Activated CD8-positive, alpha-beta T cell treated with anti-CD3 and anti-CD28 coated beads for 36 hours (primary cell): ENCODE measurements at places on chromosomes 5 and 9. TPM values are rescaled to one million over a fixed set of nuclear protein-coding genes. Genes with fewer than 3 reads are reported as not detected.

SPOCK1 gene
- total RNA-seq: not detected

DNA sequence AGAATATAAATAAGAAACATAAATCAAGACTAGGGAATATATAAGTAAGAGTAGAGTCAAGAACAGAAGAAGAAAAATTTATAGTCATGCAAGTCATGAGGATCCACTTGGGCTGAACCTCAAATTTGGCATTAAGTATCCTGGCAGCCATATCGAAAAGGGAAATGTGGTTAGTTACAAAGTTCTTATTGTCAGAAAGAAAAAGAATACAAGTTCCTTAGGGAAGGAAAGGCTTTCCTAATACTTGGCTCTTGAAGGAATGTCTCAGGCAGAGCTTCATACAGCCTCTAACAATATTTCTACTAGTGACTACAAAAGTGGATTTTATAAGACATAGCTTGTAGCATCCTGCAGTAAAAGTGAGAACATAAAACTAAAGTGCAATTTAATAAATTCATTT, 45.4 kb downstream of the TMEM252 start:
- H3K27ac ChIP-seq: no peak overlapping the region
- H3K4me1 ChIP-seq: no peaks in the 10 kb centered on the region
- H3K27me3 ChIP-seq: peaks cover 17% of the 10 kb centered on the region
- DNase-seq: no peak
- no peak overlapping the region for H3K4me3 ChIP-seq
- no peaks in the 10 kb centered on the region for H3K36me3 ChIP-seq

- no peak for DNase-seq
- no peak overlapping the region for H3K27ac ChIP-seq
- H3K4me3 ChIP-seq: no peak overlapping the region
- H3K36me3 ChIP-seq: no peaks in the 10 kb centered on the region
- H3K27me3 ChIP-seq: peaks cover 13% of the 10 kb centered on the region
Observed at GRCh38 chr9:113715086-113715485, 161.0 kb upstream of the ZNF618 start.

UBLCP1 gene
- total RNA-seq: 31.6 TPM

NTNG2 gene
- total RNA-seq: 2.4 TPM

DNA sequence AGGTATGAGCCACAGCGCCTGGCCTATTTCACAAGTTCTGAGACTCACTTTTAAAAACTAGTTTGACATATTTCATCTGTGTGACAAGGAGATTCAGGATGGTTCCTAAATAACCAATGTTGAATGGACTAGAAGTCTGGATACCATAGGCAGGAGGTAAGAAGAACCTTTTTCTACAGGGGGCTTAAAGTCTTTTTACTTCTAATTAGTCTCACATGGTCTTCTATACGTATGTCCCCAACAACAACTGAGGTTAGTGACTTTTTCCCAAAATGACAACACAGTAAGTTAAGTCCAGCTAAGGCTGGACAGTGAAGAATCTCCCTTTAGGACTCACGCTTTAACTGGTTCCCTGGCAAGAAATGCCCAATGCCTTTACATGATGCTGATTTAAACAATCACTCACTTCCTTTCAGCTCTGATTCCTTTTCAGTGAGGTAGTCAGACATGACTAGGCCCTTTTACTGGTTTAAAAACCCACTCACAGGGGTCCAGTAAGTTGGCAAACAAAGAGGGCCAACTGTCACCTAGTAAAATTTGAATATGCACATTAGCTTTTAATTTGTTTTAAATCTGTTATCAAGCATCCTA, 12.1 kb upstream of the HAUS6 start:
- no peak overlapping the region for H3K4me3 ChIP-seq
- peaks cover 37% of the 10 kb centered on the region for H3K36me3 ChIP-seq
- no peak overlapping the region for H3K27ac ChIP-seq
- no peaks in the 10 kb centered on the region for H3K27me3 ChIP-seq

LPAR1 gene
- total RNA-seq: not detected

TUSC1 gene
- total RNA-seq: 0.38 TPM

- DNase-seq: no peak
- no peaks in the 10 kb centered on the region for H3K36me3 ChIP-seq
- H3K4me3 ChIP-seq: no peak overlapping the region
- no peak overlapping the region for H3K27ac ChIP-seq
Observed at GRCh38 chr5:181114844-181115778, 15.9 kb downstream of the OR2V1 start.

DNA sequence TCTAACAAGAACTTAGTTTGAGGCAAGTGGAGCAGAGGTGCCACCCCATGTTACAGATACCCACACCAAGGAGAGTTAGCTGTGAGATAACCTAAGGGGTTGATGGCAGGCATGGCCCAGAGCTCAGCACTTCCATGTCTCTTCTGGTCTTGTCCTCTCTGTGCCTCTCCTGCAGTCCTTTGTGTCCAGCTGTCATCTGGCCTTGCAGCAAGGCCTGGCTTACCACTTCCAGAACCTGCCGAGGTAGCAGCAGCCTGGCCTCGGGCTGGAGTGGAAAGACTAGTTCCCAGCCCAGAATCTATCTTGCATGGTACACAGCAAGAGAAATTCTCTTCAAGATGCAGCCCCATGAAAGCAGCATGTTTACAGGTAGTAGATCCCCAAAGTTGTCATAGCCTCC, 41.5 kb downstream of the PIP5K1B start:
- no peak overlapping the region for H3K27ac ChIP-seq
- no peaks in the 10 kb centered on the region for H3K36me3 ChIP-seq
- no peak for DNase-seq
- H3K4me1 ChIP-seq: no peaks in the 10 kb centered on the region

DNA sequence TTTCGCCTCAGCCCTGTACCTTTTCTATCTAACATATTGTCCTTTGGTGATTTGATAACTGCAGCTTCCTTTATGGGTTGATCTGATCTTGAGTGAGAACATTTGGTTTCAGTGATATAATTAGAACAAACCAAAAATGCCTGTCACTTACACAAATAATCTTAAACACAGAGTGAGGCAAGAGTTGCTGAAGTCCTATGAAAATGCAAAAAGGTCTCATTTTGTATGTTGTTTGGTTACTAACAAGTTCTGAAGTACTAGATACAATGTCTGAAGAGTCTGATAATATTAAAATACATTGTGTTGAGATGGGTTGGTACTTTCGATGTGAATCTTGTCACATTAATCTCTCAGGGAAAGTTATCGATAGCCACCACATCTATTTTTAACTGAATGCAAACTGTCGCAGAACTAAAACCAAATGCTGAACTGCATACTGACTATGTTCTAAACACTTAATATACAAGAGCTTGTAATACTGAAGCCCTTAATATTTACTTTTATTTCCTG, 70.4 kb upstream of the TMED7 start:
- DNase-seq: no peak
- peaks cover 19% of the 10 kb centered on the region for H3K27me3 ChIP-seq
- H3K4me3 ChIP-seq: no peak overlapping the region
- no peaks in the 10 kb centered on the region for H3K36me3 ChIP-seq

- H3K27me3 ChIP-seq: peaks cover 52% of the 10 kb centered on the region
- H3K4me3 ChIP-seq: no peak overlapping the region
- H3K36me3 ChIP-seq: no peaks in the 10 kb centered on the region
- H3K27ac ChIP-seq: no peak overlapping the region
- no peak for DNase-seq
Observed at GRCh38 chr9:132488626-132489025, 78.6 kb downstream of the CFAP77 start.

STPG3 gene
- total RNA-seq: not detected

DNA sequence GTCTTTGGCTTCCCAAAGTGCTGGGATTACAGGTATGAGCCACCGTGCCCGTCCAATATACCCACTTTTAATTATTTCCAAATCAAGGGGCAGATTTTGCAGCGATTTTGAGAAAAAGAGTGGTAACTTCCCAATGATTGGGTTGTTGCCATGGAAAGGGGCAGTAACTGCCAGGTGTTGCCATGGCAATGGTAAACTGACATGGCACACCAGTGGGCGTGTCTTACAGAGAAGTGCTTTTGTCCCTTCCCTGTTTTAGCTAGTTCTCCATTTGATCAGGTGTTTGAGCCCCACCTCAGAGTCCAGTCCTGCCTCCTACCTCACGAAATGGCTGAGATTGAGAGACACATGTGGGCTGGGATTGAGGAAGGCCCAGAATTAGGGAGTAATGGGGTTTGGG, 86.3 kb upstream of the IER5L start:
- H3K27me3 ChIP-seq: peaks cover 9% of the 10 kb centered on the region
- no peak for DNase-seq
- H3K36me3 ChIP-seq: no peaks in the 10 kb centered on the region

DNA sequence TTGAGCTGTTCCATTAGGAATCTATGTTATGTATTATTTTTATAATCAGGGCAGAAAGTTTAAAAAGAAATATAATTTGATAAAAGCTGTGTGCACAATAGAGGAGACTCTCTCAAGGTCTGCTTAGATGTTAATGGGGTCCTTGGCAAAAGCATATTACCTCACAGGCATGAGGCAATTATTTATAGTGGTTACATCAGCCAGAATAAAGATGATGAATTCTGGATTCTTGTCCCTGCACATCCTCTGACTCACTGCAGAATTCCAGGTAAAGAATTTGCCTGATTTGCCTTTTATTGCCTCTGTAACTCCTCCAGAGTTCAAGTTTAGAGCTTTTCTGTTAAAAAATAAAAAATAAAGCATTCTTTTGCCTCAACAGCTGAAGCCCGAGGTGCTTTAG, 253.6 kb downstream of the MAST4 start:
- H3K4me3 ChIP-seq: no peak overlapping the region
- peaks cover 29% of the 10 kb centered on the region for H3K27me3 ChIP-seq
- peaks cover 13% of the 10 kb centered on the region for H3K4me1 ChIP-seq
- H3K36me3 ChIP-seq: no peaks in the 10 kb centered on the region
